ENCODE measurements at places on chromosomes 2 and 18. TPM values are rescaled to one million over a fixed set of nuclear protein-coding genes. Genes with fewer than 3 reads are reported as not detected.

DNA sequence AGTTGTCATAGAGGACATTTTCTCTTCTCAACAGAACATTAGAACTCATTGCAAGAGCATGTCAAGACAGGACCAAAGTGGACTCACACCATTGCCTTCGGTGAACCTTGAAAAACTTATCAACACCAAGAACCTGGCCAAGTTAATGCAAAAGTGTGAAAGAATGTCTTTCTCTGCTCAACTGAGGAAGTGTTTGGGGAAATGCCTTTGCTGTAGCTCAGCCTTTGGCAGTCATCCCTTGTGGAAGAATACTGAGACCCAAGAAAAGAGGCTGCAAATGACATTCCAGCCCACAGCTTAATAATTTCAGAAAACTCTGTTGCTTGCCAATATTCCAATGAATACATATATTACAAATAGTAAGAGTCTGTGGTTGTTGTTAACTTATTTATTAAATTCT, 728.8 kb upstream of the PIK3C3 start:
- DNase-seq, result no peak

DNA sequence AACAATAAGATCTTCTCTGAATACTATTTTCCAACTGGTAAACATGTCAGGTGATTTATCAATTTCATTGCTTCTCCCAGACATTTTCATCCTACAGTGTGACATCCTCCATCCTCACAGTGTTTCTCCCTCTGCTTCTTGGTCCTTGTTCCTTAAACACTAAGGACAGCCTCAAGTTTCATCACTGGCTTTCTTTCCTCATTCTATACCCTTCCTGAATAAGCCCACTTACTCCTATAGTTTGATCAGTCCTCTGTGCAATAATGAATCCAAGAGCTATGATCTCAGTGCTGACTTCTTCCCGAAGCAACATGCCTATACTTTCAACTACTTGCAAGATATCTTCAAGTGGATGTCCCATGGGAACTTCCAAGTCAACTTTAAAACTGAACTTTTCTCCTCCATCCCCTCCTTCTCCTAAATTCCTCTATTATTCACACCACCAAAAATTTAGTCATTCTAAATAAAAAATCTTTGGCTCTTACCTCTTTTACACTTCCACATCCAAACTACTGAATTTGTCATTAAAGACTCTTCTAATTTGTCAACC, 87.6 kb downstream of the FAM228A start:
- DNase-seq, result no peak

DNA sequence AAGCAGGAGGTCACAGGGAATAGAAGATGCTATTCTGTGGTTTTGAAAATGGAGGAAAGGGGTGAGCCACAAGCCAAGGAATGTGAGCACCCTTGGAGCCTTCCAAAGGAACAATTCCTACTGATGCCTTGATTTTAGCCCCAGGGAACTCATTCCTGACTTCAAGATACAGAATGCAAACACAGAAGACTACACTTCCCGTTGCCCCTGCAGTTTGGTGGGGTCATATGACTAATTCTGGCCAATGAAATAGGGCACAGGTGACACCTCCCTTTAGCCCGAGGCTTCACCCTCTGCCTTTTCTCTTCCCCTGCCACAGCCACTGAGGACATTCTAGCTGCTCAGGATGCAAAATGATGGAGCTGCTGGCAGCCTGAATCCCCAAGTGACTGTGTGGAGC, 126.1 kb downstream of the INHBB start:
- peak; percentile 44 for DNase-seq

DNA sequence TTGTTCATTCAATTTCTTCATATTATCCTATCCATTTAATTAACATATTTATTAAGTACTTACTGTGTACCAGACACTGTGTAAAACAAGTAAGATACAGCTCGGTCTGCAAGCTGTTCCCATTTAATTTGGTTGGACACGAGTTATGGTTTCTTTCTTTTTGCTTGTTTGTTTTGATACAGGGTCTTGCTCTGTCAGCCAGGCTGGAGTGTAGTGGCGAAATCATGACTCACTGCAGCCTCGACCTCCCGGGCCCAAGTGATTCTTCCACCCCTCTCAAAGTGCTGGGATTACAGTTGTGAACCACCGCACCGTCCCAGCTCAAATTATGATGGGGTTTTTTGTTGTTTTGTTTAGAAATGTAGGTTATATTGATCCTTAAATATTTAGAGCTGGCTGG, 9.0 kb downstream of the CYBRD1 start:
- peak; percentile 79 for DNase-seq

SPOPL gene
- 12.8 TPM for total RNA-seq

DSC3 gene
- under 0.01 TPM for total RNA-seq

GCG gene
- 0.39 TPM for total RNA-seq

PLGLB2 gene
- total RNA-seq, result 0.60 TPM
